ENCODE measurements at places on chromosomes 13 and 19.

DNA sequence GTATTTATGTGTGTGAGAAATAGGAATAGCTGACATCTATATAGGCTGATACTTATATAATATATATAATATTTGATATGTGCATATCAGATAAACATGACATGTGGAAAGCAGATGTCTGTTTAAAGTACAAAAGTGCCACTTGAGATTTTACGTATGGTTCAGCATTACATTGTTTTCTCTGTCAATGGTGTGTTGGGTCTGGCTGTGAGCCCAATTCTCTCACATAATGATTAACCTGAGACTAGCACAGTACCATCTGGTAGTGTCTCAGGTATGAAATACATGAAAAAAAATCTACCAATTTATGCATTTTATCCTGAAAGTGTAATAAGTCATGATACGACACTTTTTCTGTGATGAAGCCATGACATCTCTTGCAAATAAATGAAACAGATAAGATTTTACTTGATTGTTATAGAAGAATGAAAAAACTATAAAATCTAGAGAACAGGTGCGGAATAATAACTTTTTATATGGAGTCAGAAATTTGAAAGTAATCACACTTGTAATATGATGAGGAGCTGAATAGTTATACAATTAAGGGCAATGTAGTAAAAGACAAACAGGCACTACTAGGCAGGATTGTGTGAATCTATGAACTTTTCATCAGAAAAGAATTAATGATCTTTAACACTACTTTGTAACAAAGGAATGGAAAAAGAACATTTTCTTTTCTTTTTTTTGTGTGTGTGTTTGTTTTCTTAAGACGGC is 1405.0 kb downstream of the OLFM4 start:
- no peak for DNase-seq

DNA sequence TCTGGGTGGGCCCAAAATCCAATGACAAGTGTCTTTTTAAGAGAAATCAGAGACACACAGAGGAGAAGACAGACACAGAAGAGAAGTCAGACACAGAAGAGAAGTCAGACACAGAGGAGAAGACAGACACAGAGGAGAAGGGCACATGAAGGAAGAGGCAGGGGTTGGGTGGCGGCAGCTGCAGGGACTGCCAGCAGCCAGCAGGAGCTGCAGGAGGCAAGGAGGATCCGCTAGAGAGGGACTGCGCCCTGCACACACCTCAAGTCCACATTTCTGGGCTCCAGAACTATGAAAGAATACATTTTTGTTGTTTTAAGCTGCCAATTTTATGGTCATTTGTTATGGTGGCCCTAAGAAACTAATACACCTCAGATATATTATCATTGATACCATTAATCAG is 140.6 kb downstream of the ZIC5 start:
- DNase-seq = no peak

- no peak for DNase-seq
Observed at GRCh38 chr19:54660964-54661363, 1.8 kb upstream of the LILRB4 start.

DNA sequence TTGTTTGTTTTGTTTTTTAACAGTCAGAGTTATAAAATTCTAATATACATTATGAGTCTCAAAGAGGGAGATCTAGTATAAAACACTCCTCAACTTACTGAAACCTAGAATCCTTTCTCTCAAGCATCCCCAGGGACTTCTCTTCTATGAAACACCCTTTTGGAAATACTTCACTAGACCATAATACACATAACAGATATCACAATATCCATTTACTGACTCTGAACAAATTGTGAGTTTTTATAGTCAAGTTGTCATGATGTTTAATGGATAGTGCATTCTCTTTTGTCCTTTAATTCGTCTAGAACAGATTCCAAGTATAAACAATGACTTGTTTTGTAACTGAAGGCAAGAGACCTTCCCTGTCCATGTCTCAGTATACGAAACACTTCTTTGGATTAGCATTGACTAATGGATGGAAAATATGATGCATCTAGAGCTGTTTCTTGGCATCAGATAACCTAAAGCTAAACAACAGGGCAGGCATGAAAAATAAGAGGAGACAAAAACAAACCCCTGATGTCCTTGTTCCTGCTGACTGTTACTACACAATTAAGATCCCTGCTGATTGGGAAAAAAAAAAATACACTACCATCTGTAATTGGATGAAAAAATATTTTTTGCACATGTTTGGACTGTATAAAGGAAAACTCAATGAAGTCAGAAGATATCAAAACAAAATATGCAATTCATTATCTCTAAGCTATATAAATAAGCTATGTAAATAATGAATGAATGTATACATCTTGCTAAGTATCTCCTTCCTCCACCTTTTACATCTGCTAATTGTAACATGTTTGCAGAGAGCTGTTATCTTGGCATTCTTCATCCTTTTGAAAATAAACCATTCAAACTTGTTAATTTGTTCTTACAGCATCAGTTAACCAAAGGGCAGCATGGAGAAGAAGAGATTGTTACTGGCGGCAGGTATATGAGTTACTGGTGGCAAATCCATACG is 214.2 kb downstream of the LACC1 start:
- DNase-seq = no peak

DNA sequence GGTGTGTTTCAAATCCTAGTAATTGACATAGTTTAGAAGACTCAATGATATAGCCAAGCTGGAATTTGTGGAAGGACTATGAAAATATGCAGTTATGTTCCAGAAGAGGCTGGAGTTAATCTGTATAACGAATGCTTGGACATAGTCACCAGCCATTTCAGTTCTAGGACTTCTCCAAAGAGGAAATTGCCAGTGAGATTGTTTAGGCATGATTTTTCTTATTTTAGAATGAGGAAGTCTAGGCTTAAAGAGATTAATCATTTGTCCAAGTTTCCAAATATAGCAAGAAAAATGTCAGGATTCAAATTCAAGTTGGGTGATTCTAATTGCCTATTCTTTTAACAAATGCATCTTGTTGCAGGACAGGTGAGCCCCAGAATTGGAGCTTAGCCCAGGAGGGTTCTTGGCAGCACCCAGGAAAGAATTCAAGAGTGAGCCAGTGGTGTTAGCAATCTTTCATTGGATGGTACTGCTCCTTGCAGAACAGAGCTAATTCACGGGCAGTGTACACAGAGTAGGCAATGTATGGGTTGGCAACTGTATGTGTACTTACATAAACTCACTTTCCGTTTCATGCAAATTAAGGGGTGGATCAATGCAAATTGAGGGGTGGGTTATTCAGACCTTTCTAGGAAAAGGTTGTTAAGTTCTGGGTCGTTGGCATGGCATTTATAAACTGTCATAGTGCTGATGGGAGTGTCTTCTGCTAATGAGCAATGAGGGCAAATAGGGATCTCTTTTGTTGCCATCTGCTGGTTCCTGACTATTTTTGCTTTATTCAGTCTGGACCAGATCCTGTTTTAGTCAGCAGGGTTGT is 763.1 kb upstream of the SLITRK1 start:
- DNase-seq = no peak

- DNase-seq = no peak
Observed at GRCh38 chr19:18559685-18560084, 2.0 kb downstream of the KXD1 start.

DNA sequence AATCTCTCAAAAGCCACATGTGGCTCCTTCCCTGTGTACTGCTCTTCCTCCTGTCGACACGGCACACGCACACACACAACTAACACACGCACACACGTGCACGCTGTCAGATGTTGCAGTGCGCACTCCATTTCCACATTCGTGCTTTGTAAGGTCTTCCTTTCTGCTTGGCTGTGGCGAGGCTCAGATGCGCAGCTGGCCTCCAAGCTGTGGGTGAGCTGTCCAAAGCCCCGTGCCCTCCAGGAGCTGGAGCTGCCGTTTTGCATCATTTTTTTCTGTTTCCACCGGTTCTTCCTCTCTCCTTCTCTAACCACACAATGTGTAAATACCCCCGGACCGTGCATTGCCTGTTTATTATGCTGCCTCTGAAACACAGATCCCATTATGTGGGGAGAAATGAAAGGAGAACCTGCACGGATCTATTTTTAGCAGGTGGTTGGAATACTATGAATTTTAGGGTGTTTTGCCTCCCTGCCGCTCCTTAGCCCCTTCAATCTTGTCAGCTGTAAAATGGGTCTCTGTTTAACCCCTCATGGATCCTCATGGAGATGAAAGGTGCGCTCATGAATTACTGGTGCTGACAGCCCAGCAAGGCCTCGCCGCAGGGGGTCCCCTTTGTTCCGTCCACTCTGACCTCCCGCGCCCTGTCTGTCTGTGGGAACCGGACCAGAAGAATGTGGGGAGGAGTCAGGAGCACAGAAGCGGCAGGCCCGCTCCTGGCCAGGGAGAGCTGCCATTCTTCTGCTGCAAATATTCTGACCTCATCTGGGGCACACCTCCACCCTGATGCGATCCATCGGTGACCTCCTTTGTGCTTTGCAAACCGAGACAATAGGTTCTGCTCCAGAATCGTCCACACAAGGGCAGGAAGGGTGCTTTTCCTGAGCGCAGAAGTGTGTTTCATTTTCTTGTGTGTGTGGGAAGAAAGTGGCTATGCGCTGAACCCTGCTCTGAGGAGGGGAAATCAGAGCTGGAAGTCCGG is 137.7 kb downstream of the SOX1 start:
- DNase-seq = no peak

- no peak for DNase-seq
Observed at GRCh38 chr19:18742838-18743783, 48.0 kb downstream of the COMP start.

All from CD4-positive, alpha-beta memory T cell (primary cell).